GM12865 (cell line): ENCODE measurements at places on chromosomes 6 and 20.

DNA sequence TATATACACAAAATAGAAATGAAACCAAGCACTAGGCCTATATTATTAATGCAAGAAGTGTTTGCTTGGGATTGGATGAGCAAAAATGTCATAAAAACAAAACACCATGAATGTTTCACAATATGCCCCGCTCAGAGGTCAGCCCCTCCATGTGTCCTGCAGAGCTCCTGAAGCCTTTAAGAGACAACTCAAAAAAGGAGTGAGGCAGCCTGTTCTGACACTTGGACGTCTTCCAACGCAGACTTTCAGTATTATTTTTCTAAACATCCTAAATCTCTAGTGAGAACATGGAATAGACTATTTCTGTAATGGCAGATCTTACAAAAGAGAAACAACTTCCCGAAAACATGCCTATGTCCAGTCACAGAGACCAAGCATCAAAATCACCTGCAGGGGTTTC, 322.6 kb downstream of the PRKN start:
- DNase-seq: no peak

DNA sequence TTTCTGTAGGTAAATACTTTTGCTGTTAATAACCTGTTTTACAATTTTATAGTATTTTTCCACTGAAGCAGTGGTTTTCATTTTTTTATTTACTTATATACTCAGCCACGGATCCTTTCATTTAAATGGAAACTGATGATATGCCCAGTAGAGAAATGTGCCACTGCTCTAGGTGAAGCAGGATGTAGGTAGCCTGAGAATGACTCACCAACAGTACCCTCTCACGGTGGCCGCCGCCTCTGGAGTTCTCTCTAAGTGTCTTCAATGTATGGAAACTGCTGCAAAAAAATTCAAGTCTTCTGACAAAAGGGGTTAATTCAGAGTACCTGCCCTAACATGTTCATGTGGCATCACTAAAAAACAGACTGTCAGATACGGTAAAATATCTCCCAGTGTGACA, 6.4 kb downstream of the EYA4 start:
- DNase-seq: no peak

DNA sequence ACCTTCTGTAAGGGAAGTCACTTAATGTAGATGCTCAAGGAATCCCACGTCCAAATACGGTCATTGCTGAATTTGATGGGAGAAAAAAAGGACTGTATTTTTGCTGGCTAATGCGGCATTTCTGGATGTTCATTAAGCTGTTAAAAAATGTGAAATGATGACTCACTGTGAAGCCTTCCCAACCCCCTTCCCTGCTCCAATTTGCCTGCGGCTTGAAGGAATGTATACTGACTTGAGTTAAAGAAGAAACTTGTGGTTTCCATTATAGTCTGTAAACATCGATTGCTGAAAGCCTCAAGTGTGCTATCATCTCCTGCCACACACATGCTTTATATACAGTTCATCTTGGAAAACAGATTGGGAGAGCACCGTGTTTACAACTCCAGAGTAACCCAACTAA, 249.1 kb upstream of the JAG1 start:
- DNase-seq: no peak

- no peak for DNase-seq
Measured at GRCh38 chr6:30752157-30752927, 8.0 kb upstream of the IER3 start.

DNA sequence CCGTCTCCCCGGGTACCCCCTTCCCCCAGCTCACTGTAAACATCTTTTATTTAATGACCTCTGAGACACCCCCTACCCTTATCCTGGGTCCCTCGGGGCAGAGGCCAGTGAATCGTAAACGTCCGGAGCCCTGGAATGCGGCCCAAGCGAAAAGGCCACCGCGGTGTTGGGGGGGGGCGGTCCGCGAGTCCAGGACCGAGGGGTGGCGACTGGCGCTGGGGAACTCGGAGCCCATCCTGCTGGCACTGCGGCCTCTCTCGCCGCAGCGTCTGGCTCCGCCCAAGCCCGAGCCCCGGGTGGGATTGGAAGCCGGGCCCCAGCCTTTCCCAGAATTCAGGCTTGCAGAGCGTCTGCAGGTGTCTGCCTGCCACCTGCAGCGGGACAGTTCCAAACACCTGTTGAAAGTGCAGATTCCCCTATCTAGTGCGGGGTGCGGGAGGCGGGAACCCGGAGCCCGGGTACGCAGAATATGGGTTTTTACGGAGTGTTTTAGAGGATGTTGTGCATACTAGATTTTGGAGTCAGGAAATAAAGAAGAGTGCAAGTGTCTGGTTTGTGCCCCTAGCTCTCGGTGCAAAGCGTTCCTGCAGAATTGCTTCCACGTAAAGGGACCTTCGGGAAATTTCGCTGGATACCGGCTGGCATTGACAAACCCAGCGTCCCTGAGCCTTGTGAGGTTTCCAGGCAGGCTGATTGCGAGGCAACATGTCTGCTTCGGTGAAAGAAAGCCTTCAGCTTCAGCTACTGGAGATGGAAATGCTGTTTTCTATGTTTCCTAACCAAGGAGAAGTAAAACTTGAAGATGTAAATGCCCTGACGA, 800 bp downstream of the RWDD2A start:
- peak; percentile 24 for DNase-seq

GRCh38 chr6:93964321-93964720, 545.0 kb upstream of the EPHA7 start:
- no peak for DNase-seq
